Skin of body (tissue), 3 donors: ENCODE measurements at places on chromosomes 2 and 18. TPM values are rescaled to one million over a fixed set of nuclear protein-coding genes. Genes with fewer than 3 reads are reported as not detected.

GRCh38 chr2:57516698-57517340 lies 529.8 kb upstream of the VRK2 start:
- DNase-seq: peak; percentile 17

GRCh38 chr2:120367649-120368048 lies 21.7 kb downstream of the INHBB start:
- no peak for DNase-seq

DNA sequence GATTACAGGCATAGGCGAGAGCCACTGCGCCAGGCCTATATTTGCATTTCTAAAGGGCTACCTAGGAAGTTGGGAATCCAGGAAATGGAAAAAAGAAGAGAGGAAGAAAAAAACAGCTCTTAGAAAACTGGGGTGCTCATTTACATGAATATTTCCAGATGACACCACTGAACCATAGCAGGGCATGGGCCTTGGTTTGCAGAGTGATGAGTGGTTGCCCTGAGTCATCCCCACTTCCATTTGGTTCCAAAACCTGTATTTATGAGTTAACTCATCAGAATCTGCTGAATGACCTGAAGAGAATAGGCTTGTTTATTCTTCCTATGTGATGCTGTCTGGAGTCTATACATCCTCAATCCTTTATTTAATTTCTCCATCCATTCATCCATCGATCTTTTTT lies 36.2 kb downstream of the EHD3 start:
- no peak for DNase-seq

DNA sequence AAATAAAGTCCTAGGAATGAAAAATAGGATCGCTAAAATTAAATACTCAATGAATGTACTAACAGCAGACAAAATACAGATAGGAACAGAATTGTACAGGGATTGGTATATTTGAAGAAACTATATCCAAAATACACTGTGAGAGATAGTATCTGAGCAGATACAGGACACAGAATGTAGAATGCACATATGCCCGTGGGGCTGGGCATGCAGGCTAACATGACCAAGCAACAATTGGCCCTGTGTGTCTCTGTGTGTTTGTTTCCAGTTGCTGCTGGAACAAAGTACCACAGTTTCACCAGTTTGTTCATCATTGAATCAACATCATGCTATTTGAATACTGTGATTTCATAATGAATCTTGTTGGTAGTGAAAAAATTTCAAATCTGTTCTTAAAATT lies 127.6 kb downstream of the PMAIP1 start:
- no peak for DNase-seq

EVA1A gene
- 10.7 TPM for total RNA-seq

FASTKD1 gene
- total RNA-seq: 29.5 TPM

- DNase-seq: peak; percentile 22
These were observed 21.6 kb downstream of the HPCAL1 start for GRCh38 chr2:10324095-10324832.

DNA sequence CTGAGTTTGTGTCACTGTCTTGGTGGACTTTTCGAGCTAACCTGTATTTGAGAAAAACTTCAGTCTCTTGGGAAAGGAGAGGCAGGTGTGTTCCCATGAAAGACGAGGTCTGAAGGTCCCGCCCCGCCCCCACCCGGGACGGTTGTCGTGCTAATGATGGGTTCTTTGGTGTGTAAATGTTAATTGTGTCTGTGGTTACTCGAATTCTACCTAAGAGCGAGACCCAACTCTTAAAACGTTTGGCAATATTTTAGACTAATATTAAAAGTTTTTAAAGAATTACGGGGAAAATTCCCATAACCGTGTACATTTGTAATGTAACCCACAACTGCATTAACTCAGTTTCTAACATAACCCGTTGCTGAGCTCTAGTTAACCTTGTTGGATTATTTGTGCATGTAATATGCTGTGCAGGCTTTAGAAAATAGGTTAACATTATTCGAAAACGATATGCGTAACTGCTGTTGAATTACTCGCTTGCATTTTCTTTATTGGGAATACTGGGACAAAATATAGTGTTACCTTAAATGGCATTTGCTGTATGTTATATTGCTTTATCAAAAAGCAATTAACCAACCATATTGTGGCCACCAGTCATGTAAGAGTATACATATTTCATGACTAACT lies 833 bp downstream of the EPB41L5 start:
- no peak for DNase-seq

GRCh38 chr18:38843291-38843690 lies 1277.7 kb upstream of the CELF4 start:
- no peak for DNase-seq
